WTC11 (cell line): ENCODE measurements at places on chromosomes 4 and X.
A peak's percentile ranks its signal among the peaks of the same experiment; 100 is the strongest.

- no peak for DNase-seq
These were observed 6.4 kb downstream of the ELK1 start for GRCh38 chrX:47643926-47644325.

- no peak for DNase-seq
These were observed 56.2 kb downstream of the BRCC3 start for GRCh38 chrX:155127465-155127864.

DNA sequence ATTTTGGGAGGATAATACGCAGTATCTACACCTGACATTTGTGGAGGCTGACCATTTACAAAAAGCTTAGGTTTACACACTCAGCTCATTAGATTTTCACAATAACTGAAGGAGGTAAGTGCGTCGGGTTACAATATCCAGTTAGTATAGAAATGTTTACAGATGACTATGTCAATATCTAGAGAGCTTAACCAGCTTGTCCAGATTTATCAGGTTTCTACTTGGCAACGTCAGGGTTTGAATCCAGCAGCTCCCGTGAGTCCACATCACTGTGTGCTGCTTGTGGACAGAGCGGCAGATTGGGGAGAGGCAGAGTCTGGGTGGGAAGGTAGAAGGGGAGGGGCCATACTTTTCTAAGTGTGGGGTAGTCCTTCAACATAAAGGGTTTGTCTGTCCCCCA is 28.3 kb downstream of the ARHGAP10 start:
- no peak for DNase-seq

DNA sequence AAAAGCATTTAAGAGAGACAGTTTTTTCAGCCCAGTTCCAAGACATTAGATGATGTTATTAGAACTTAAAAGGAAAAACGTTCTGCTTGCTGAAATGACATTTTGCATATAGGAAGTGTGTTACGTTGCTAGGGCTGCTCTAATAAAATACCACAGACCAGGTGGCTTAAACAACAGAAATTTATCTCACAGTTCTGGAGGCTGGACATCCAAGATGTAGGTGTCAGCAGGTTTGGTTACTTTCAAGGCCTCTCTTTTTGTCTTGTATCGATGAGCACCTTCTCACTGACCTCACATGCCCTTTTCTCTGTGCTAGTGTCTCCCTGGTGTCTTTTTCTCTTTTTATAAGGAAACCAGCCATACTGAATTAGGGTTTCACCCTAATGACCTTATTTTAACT is 204.7 kb downstream of the PACRGL start:
- no peak for DNase-seq

DNA sequence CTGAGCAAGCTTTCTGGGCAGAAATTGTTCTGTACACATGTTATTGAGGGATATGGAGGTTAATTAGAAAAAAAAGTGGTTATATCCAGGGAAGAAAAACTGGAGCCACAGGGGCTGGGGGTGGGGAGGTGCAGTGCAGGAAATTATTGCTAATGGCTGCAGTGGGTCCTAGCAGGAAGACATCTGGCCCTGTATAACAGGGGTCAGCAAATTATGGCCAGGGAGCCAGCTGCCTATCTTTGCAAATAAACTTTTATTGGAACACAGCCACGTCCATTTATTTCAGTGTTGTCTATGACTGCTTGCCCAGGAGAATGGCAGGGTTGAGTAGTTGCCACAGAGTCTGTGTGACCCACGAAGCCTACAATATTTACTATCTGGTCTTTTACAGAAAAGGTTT is 23.4 kb upstream of the PRPS2 start:
- no peak for DNase-seq

- no peak for DNase-seq
These were observed 80.5 kb downstream of the TBC1D9 start for GRCh38 chr4:140675599-140676231.

GRCh38 chr4:15149234-15149838 is 147.1 kb downstream of the CPEB2 start:
- DNase-seq: no peak

DNA sequence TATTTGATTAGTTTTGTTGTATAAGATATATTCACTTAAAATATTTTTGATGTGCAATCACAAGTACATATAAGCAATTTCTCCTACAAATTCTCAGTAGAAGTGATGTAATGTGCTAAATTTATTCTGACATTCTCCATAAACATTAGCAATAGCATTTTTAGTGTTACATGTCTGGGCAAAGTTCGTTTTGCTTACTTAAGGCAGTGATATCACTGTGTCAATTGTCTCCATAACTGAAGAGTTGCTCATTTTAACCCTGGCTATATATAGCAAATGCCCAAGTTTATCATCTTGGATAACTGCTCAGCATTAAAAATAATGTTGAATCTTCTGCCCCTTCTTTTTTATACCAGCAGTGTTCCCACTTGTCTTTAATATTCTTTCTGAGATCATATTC is 340.0 kb upstream of the NDST4 start:
- no peak for DNase-seq

- no peak for DNase-seq
These were observed 83.4 kb upstream of the LRPAP1 start for GRCh38 chr4:3615386-3616286.

- DNase-seq: no peak
These were observed 392.8 kb upstream of the NR3C2 start for GRCh38 chr4:148834804-148835631.

DNA sequence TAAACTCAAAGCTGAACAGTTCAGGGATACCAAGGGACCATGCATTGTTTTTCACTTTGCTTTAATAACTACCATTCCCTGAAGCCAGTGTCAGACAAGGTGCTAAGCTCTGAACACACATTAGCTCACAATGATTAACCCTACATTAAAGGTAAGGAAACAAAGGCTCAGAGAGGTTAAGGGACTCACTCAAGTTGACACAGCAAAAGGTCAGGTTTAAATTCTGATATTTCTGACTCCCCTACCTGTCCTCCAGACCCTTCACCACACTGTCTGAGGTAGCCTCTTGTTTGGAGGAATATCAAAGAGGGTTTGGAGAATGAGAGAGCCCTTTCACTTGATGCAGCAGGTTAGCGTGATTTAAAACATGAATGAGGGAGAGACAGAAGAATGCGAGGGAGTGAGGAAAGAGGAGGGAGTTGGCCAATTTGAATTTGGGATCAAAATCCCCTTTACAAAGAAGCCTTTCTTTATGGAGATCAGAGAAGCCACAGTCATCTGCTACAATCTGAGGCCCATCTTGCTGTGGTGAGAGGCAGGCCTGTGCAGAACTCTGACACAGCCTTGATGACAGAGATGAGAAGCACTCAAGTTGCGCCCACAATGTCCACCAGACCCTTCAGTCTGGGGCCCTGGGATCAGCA is 103.5 kb downstream of the FHDC1 start:
- no peak for DNase-seq

DNA sequence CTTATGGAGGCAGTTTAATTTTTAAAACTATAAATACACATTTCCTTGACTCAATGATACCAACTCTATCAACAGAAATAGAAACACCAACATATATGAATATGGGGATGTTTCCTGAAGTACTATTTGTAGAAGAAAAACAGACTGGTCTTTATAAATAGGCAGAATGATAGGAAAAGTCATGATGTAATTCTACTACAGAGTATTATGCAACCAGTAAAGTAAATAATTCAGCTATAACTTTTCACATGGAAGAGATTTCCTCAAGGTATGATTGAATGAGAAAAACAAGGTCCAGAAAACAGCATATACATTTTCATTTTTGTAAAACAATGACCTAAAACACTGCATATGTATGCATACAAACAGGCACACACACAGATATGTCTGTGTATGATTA is 56.2 kb downstream of the GPRIN3 start:
- DNase-seq: no peak

- DNase-seq: no peak
These were observed 68.6 kb upstream of the C4orf50 start for GRCh38 chr4:6086846-6087245.

DNA sequence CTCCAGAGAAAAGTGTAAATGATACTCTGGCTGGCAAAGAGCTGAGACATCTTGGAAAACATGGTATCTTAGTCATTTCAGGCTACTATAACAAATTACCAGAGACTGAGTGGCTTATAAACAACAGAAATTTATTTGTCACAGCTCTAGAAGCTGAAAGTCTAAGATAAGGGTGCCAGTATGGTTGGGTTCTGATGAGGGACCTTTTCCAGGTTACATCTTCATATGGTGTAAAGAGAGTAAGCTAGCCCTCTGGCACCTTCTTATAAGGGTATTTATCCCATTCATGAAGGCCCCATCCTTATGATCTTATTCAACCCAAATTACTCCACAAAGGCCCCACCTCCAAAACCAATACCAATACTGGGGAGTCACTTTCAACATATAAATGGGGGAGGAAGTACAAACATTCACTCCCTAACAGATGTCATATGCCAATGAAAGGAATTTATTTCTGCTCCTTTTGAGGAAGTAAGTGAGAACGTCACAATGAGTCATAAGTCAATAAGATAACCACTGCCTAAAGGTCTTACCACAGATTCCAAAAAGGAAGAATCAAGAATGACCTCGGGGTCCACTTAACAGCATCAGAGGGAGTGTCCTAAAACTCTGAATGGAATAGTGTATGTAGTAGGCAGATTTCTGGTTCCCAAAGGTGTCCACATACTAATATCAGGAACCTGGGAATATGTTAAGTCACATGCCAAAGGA is 246.6 kb downstream of the OPHN1 start:
- no peak for DNase-seq

- no peak for DNase-seq
These were observed 375.6 kb upstream of the EPHA5 start for GRCh38 chr4:66045913-66046312.

DNA sequence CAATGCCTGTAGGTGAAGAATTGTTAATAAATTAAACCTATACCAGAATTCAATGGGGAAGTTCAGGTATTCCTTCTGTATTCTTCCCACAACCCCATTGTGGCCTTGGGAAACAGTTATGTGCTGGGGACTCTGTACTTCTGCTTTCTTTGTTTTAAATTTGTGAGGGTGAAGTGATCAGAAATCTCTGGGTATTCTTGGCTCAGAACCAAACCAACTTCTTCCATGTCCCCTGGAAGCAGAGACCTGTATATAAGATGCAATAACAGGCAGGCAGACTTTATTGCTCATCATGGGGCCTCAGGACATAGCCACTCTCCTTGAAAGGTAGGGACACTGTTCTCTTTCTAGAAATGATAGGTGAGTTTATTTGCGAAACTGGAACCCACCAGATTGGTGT is 19.8 kb upstream of the USP27X start:
- DNase-seq: no peak

DNA sequence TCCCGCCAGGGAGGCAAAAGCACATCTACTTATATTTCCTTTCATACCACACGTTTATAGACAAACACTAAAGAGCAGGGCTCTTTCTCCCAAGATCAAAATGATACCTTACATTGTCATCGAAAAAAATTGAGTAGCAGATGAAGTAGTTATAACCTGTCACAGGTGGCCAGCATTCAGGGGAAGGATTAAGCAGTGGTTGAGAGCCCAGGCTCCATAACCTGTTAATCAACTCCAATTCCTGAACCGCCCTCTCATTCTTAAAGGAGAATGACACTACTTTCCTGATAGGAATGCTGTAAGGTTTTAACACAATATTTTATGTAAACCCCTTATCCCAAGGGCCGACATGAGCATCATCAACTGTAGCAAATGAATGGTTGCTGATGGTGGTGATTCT is 268.9 kb upstream of the KCNIP4 start:
- no peak for DNase-seq

- no peak for DNase-seq
These were observed 28.7 kb upstream of the ANTXR2 start for GRCh38 chr4:80101792-80102116.

- DNase-seq: no peak
These were observed 103.5 kb downstream of the FIP1L1 start for GRCh38 chr4:53480909-53481308.

- no peak for DNase-seq
These were observed 161.2 kb downstream of the GLUD2 start for GRCh38 chrX:121208563-121208962.

DNA sequence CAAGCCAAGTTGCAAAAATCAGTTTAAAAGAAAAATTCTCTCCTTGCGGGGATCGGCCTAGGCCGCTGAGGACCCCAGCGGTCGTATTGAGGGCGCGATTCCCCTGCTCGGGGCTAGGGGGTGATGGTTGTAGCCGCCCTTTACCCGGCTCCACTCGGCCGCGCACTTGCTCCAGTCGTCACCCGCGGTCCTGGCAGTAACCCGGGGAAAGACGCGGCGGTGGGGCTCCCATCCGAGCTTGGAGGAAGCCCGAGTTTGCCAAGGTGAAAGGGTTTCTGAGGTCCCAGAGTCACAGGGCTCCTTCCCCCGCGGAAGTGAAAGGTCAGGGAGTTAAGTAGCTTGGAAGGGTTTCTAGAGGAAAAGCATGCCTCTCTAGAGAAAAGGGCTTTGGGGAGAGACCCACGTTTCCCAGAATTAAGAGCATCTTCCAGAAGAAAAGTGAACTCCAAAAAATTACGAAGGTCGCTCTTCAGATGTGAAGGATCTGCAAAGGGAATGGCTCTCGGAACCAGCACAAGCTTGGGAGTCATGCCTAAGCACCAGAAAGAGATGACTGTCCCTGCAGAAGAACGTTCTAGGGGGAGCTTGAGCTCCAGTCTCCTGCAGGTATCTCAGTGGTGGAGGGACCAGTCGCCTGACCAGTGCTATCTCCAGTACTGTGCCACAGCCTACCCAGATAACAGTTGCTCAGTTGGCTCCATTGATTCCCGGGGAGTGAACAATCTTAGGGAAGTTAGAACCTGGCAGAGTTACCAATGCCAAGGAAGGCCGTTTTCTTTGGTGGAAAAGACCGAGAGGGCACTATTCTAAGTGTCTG is 875 bp downstream of the LAP3 start:
- peak; percentile 54 for DNase-seq

DNA sequence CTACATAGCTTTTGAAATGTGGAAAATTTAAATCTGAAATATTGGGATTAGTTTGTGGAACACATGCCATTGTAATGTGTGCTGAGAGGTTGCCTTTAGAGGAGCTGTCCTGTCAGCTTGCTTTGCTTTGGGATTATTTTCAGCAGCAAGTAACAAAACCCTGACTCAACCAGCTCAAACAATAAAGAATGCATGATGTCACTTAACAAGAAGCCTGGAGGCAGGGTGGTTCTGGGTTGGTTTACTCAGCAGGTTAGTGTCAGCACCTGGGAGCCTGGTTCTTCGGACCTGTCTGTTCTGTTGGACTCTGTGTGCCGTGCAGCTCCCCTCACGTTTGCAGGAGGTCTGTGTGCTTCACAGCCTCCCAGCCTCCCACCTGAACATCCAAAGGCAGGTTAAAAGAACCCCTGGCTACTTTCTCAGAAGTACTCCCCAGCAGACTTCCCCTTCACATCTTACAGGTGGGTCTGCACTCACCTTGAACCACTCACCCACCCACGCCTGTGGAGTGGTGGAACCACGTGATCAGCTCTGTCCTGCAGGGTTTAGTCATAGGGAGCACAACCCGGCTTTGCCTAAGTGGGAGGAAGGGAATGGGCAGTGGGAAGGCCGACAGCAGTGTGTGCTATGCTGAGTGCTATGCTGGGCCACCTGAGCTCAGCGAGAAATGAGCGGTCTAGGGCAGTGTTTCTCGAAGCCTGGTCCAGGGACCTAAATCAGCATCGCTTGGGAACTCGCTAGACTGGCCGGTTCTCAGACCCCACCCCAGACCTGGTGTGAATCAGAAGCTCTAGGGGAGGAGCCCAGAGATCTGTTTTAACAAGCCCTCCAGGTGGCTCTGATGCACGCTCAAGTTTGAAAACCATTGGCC is 20.4 kb downstream of the TMEM131L start:
- DNase-seq: peak; percentile 35
